ENCODE measurements at places on chromosomes 7 and 10.

- DNase-seq = no peak
Measured at GRCh38 chr10:118680197-118680596, 74.6 kb downstream of the CACUL1 start.

- DNase-seq = no peak
Measured at GRCh38 chr7:72211175-72211574, 201.0 kb downstream of the CALN1 start.

DNA sequence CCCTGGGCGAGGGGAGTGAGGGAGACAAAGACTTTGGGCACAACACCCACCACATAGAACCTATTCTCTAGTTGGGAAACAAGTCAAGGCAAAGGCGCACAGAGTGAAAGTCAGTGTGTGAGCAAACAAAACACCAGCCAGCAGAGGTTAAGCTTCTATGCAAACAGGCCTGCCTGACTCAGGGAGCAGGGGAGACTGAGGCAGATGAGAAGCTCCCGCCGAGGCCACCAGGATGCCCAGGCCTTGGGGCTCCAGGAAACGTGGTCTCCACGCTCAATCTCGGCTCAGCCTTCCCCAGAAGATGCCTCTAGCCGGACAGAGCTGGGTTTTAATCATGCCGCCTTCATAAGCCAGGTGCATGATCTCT is 74.1 kb upstream of the KCNMA1 start:
- no peak for DNase-seq

- DNase-seq = peak; percentile 75
Measured at GRCh38 chr10:35194906-35195305, 68.3 kb downstream of the CREM start.

DNA sequence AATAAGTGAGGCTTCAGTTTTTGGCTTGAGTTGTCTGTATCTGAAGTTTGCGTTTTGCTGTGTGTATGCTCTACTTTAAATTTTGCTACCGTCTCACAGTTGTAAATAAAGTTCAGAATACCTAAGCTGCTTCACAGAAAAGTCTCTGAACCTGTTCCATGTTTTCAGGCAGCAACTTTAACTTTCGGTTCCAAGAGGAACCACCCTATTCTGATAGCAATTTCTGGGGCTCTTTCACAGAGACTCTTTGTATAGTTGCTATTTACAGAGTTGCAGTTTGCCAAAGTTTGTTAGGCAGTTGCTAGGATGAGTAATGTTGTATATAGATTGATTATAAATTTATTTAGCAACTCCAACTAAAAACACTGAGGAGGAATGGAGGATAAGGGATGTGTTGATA is 5.7 kb downstream of the FAM221A start:
- no peak for DNase-seq

GRCh38 chr7:148695953-148696352 is 2.8 kb upstream of the CUL1 start:
- DNase-seq = no peak

DNA sequence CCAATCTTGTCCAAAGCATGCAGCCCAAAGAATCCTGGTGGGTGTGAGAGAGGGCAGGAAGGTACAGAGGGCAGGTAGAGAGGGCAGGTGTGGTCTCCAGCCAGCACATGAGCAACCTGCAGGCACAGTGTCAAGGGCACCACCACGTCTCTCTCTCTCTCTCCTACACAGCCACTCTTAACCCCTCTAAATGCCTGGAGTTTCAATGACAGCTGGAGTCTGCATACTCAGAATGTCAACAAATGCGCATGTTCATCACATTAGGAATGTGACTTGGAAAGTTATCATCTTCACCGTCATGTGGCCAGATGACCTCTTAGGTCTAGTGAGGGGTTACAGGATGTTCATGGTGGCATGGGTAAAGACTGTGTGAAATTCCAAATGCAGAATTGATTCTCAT is 456.8 kb downstream of the SORCS1 start:
- DNase-seq = no peak

DNA sequence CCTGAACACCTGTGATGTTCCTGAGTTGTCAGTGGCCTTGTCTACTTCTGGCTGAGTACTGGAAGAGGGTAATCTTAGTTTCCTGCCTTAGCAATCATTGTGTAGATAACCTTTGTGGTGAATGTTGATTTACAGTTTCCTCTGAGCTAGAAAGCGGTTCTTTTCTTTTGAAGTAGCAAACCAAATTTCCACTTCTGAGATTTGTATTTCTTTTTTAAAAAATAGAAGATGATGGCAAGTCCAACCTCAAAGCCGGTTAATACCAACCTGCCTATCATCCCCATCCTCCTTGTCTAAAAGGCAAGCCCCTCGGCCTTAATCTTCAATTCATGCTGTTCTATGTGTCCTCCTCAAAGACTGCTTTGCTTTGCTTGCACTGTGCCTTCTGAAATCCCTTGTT is 12.5 kb upstream of the PALS2 start:
- DNase-seq = no peak

DNA sequence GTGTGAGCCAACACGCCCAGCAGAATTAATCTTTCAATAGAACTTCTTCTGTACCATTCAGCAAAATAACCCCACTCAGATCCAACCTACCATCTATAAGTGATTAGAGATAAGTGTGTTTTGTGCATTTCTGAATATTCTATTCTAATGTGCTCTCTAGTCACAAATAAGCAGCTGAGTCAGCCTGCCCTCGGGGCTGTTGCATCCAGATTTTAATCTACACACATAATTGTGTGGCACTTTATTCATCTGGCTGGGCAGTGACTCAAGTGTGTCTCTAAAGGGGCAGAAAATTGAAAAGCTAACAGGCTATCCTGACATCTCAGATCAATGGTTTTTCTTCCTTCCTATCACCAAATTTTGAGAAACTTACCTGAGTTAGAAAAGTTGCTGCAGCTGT is 60.3 kb downstream of the PRR15 start:
- DNase-seq = no peak

GRCh38 chr7:80815733-80816132 is 103.1 kb downstream of the SEMA3C start:
- DNase-seq = no peak

DNA sequence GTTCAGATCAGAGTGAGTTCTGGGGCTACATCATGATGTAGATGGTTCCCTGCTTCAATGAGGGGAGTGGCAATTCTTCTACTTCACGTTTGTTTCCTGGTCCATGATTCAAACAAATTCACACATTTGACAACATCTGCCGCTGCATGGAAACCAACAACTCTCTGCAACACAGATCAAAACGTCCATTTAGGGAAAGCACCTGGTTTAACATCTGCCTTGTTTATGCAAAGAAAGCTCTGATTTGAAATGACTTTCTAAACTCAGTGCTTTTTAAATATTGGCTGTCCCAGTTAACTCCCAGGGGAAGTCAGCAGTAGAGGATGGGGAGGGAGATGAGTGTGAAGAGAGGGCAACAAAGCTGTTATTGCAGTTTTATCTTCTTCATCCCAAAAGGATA is 93.8 kb downstream of the GAD2 start:
- DNase-seq = no peak

DNA sequence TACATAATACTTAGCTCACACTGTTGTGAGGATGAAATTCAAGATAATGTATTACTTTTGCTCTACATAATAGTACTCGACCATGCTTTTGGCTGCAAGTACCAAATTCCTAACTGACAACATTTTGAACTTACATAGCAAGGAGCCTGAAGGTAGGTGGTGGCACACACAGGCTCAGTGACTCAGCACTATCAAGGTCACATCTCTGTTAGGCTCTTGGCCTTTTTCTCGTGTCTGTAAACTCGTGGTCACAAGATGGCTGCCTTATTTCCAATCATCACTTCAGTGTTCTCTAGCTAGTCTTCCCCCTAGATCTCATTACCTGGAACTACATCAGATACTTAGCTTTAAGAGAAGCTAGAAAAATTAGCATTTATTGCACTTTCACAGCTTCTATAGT is 61.4 kb upstream of the ABCB5 start:
- no peak for DNase-seq

DNA sequence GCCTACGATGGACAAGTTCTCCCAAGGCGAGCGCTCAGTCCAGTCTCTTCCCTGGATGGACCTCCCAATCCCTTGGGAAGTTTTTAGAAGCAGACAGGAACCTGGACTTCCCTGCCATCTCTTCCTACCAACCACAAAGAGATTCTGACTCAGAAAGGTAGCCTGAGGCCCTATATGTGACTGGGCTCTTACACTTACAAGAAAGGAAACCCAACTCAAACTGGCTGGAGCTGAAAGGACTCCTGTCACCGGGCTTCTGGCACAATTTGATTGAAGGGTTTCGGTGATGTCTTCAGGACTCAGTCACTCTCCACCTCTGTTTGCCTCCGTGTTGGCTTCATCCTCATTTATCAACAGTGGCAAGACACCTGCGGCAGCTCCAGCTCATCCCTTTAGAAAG is 3.7 kb upstream of the COL13A1 start:
- DNase-seq = no peak

DNA sequence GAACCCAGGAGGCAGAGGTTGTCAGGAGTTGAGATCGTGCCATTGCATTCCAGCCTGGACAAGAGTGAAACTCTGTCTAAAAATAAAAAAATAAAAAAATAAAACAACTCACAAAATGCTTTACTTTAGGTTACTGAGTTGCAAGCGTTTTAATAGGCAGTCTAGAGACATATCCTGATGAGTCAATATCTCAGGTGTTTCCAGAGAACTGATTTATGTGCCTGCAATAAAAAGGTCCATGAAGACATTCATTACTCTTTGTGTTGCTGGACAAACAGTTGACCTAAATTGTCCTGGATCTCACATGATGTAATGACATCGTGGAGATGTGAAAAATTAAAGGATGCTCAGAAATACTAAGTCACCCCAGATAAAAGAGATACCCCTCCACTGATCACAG is 31.5 kb downstream of the CDNF start:
- no peak for DNase-seq

GRCh38 chr10:109030581-109031210 is 892.6 kb downstream of the XPNPEP1 start:
- DNase-seq = no peak

GRCh38 chr7:107591421-107591820 is 11.4 kb downstream of the BCAP29 start:
- DNase-seq = no peak
